ENCODE measurements at places on chromosomes 12 and 14.

- H3K27me3 ChIP-seq = no peaks in the 10 kb centered on the region
- no peak for DNase-seq
- H3K36me3 ChIP-seq = no peaks in the 10 kb centered on the region
- no peak overlapping the region for H3K27ac ChIP-seq
Observed at GRCh38 chr14:59160506-59160905, 28.0 kb upstream of the DAAM1 start.

DNA sequence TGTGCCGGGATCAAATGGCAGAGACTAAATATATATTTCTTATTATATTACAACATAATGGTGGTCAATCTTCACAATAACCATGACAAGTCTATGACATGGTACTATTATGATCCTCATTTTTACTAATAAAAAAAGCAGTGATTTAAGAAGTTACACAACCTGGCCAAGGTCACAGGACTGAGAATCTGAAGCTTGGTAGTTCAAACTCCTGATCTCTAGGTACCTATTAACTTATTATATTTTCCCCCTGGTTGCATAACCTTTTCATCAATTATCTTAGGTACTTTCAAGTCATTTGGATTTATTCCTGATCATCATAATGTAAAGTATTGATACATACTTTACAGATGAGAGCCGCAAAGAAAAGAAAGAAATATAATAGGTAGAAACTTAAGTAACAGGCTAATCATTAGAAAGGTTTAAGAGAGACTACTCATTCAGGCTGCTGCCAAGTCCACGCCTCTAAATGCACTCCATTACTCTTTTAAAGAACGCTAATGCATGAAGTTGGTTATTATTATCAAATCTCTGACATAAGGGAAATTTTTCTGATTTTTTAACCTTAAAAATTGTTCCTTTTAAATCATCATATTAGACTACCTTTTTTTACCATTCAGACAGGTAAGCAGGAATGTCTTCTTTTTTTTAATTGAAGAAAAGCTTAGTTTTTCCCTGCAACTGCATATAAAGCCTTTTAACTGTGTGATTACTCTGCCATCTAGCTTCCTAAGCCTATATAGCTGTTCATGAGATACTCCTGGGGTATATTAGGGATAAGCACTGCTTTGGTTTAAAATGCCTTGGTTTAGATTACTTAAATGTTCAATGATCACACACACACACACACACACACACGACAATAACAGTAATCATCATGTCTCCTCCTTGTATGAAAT, 35.6 kb downstream of the RPS29 start:
- no peak overlapping the region for H3K4me3 ChIP-seq
- DNase-seq = no peak
- no peaks in the 10 kb centered on the region for H3K27me3 ChIP-seq
- H3K27ac ChIP-seq = no peak overlapping the region
- H3K36me3 ChIP-seq = no peaks in the 10 kb centered on the region

DNA sequence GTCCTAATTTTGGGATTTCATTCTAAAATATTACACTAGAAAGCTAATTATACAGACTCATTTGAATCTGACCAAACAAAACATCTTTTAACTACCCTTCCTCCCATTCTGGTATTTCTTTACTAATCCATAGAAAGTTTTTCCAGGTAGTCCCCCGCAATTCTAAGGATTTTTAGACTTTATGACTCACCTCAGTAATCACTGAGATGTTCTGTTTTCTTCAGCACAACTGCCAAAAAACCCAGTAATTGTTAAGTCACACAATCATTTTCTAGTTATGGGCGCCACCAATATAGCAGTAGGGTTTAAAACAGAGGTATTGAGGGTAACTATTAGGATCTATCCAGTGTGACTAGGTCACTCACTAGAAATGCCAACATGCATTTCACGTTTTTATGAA, 1.6 kb upstream of the ARID4A start:
- H3K4me1 ChIP-seq = peaks cover 7% of the 10 kb centered on the region
- H3K36me3 ChIP-seq = no peaks in the 10 kb centered on the region
- H3K4me3 ChIP-seq = peak overlapping the region; percentile 59
- H3K27me3 ChIP-seq = no peaks in the 10 kb centered on the region

GRCh38 chr14:104782808-104783139, 12.8 kb downstream of the AKT1 start:
- no peaks in the 10 kb centered on the region for H3K27me3 ChIP-seq
- no peak overlapping the region for H3K4me3 ChIP-seq
- DNase-seq = no peak
- H3K4me1 ChIP-seq = peaks cover 2% of the 10 kb centered on the region

GRCh38 chr14:94768521-94769390, 1.2 kb downstream of the GSC start:
- peaks cover 11% of the 10 kb centered on the region for H3K27me3 ChIP-seq
- H3K4me3 ChIP-seq = peak overlapping the region; percentile 32
- no peak overlapping the region for H3K27ac ChIP-seq
- peaks cover 4% of the 10 kb centered on the region for H3K4me1 ChIP-seq

GRCh38 chr12:53543539-53543938, 36.3 kb upstream of the NPFF start:
- H3K4me3 ChIP-seq = no peak overlapping the region
- H3K27ac ChIP-seq = no peak overlapping the region
- H3K4me1 ChIP-seq = peaks cover 5% of the 10 kb centered on the region
- H3K36me3 ChIP-seq = no peaks in the 10 kb centered on the region

DNA sequence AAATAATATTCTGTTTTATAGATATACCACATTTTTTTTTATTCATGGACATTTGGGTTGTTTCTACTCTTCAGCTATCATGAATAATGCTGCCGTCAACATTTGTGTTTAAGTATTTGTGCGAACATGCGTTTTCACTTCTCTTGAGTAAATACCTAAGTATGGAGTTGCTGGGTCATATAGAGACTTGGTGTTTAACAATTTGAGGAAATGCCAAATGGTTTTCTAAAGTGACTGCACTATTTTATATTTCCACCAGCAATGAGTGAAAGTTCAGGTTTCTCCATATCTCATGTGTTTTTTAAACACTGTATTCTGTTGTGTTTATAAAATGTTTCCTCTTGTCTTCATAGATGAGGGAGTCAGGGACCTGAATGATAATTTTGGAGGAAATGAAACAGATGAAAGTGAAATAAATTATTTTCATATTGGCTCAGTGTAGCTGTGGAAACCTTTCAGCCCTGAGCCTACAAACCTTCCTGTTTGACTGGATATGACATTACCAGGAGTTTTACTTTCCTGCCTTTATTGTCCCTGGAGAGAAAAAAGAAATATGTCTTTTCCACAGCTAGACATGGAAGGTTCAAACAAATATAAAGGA, 26.3 kb downstream of the DAAM1 start:
- DNase-seq = no peak
- no peak overlapping the region for H3K4me3 ChIP-seq
- H3K27me3 ChIP-seq = no peaks in the 10 kb centered on the region

- no peaks in the 10 kb centered on the region for H3K27me3 ChIP-seq
- H3K4me3 ChIP-seq = no peak overlapping the region
- no peaks in the 10 kb centered on the region for H3K4me1 ChIP-seq
- DNase-seq = peak; percentile 11
Observed at GRCh38 chr14:104596927-104597351, 7.6 kb downstream of the TMEM179 start.

GRCh38 chr14:92225731-92226130, 97.2 kb upstream of the SLC24A4 start:
- H3K36me3 ChIP-seq = no peaks in the 10 kb centered on the region
- H3K4me3 ChIP-seq = no peak overlapping the region
- H3K27ac ChIP-seq = no peak overlapping the region

DNA sequence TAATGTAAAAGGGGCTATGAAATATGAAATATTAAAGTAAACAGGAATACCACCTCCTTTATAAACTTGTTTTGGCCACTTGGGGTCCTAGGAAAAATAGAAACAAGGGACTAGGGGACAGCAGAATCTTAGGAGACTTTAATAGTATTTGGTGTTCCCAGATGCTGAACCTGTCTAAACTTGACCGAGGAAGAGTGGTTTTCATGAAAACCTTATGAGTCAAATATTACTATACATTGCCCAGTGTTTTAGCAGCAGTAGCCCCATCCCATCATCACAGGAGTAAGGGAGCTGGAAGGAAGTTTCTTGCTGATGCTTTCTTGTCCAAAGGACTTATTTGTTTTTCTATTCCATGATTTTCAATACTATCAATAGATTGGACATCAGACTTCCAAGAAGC, 177.5 kb upstream of the CAND1 start:
- H3K27ac ChIP-seq = no peak overlapping the region
- H3K4me1 ChIP-seq = no peaks in the 10 kb centered on the region
- H3K36me3 ChIP-seq = no peaks in the 10 kb centered on the region
- no peak overlapping the region for H3K4me3 ChIP-seq

DNA sequence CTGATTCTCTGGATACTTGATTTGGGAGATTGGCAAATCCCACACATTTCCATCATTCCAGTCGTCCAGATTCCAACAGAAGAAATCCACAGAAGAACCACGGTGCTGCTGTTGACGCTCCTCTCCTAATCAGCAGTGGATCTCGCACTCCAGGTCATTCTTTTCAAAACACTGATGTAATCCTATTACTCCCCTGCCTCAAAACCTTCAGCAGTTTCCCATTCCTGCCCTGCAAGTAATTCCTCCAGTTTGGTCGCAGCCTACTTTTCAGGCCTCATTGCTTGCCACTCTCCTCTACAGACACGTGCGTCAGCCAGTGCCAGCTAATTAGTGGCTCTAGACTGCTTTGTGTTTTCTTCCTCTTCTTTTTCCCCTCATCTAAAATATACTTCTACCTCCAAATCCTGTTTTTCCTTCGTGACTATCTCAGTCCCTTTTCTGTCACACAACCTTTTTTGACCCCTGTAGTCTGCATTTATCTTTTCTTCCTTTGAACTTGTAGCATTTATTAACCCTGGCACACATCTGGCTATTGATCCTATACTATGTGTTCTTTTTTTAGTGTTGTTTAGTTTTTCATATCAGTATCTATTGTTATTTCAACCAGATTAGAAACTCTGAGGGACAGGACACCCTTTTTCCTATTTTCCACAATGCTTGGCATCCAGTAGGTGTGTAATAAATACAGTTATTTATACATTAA, 36.8 kb downstream of the PRORP start:
- no peak for DNase-seq
- H3K4me3 ChIP-seq = no peak overlapping the region
- no peak overlapping the region for H3K27ac ChIP-seq
- H3K27me3 ChIP-seq = no peaks in the 10 kb centered on the region
- no peaks in the 10 kb centered on the region for H3K36me3 ChIP-seq

- no peaks in the 10 kb centered on the region for H3K27me3 ChIP-seq
- DNase-seq = no peak
- no peak overlapping the region for H3K4me3 ChIP-seq
- no peaks in the 10 kb centered on the region for H3K4me1 ChIP-seq
- H3K36me3 ChIP-seq = no peaks in the 10 kb centered on the region
Observed at GRCh38 chr14:73339846-73340595, 102.7 kb downstream of the PAPLN start.

DNA sequence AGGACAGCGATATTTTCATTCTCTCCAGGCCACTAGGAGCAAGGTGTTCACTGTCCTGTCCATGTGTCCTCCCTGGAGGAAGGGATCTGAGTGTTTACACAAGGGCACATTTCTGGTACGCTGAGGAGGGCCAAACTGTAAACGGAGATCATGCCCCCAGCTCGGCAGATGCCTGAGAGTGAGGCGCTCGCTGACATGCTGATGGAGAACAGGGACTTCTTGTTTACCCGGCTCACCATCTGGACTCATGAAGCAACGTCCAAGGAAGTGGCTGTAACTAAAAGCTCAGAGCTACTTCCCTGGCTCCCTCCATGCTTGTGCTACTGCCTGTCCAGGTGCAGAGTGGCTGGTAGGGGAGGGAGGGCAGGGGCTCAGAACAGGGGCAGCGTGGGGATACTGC, 43.4 kb upstream of the KCNA1 start:
- no peak overlapping the region for H3K27ac ChIP-seq
- no peak for DNase-seq
- H3K4me1 ChIP-seq = no peaks in the 10 kb centered on the region

DNA sequence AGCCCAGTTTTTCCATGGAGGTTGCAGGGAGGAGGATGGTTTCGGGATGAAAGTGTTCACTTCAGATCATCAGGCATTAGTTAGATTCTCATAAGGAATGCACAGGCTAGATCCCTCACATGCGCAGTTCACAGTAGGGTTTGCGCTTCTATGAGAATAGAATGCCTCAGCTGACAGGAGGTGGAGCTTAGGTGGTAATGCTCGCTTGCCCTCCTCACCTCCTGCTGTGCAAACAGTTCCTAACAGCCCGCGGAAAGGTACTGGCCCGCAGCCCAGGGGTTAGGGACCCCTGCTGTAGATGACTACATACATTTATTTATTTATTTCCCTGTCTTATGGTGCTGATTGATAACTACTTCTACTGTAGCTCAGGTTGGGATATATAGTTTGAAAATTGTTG, 93.2 kb downstream of the FBXO33 start:
- H3K27ac ChIP-seq = no peak overlapping the region
- H3K27me3 ChIP-seq = no peaks in the 10 kb centered on the region
- H3K4me1 ChIP-seq = no peaks in the 10 kb centered on the region
- H3K4me3 ChIP-seq = no peak overlapping the region
- H3K36me3 ChIP-seq = no peaks in the 10 kb centered on the region

- no peak overlapping the region for H3K4me3 ChIP-seq
- no peaks in the 10 kb centered on the region for H3K27me3 ChIP-seq
- H3K27ac ChIP-seq = no peak overlapping the region
- no peaks in the 10 kb centered on the region for H3K36me3 ChIP-seq
- no peaks in the 10 kb centered on the region for H3K4me1 ChIP-seq
Observed at GRCh38 chr14:94665121-94665520, 52.9 kb downstream of the SERPINA3 start.

DNA sequence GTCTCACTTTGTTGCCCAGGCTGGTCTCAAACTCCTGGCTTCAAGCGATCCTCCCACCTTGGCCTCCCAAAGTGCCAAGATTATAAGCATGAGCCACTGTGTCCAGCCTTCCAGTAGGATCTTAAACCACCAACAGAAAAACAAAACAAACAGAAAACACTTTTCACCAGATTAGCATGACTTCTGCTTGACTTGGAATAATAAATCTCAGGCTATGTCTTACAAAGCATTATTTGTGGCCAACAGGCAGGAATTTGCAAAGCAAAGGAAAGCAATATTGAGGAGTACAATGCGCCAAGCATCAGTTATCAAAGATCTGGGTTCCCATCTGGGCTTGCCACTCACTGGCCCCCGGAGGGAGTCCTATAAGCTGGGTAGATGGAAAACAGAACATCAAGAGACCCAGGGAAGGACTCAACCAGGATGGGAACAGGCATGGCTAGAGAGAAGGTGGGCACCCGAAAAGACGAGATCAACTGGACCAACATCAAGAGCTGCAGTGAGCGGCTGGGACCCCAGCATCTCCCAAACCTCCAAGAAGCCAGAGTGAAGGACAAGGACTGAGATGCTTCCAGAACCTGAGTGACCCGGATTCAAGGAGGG, 101.2 kb downstream of the TMEM30B start:
- no peaks in the 10 kb centered on the region for H3K36me3 ChIP-seq
- no peak overlapping the region for H3K27ac ChIP-seq

GRCh38 chr14:76088326-76088725, 63.4 kb upstream of the GPATCH2L start:
- H3K27me3 ChIP-seq = no peaks in the 10 kb centered on the region
- H3K27ac ChIP-seq = no peak overlapping the region
- peaks cover 11% of the 10 kb centered on the region for H3K4me1 ChIP-seq
- H3K4me3 ChIP-seq = no peak overlapping the region

DNA sequence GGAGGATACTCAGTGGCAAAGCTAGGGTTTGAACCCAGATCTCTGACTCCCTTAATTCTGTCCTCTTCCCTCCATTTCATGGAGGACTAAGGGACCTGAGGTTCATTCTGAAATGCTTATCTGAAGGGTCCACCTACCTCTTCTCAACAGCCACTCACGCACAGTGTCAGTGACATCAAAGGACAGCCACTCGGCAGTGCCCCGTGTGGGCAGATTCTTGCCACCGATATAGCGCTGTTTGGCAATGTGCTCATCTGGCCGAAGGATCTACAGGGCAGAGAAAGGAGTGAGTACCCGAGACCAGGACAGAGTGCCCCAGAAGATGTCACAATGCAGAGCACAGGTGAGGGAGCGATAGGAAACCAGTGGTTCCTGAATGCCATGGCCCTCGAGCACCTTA, 10.8 kb downstream of the TGFB3 start:
- no peak overlapping the region for H3K27ac ChIP-seq
- H3K27me3 ChIP-seq = no peaks in the 10 kb centered on the region
- DNase-seq = no peak

Data from ovary (tissue), 10 donors.